Renal pelvis (tissue), 12 donors: ENCODE measurements at places on chromosomes 12 and 14. TPM values are rescaled to one million over a fixed set of nuclear protein-coding genes. Genes with fewer than 3 reads are reported as not detected.
A peak's percentile ranks its signal among the peaks of the same experiment; 100 is the strongest.

Gene KRT6C
- polyA plus RNA-seq, result not detected

Gene TAS2R9
- polyA plus RNA-seq, result not detected

Gene VRTN
- polyA plus RNA-seq, result 0.06 TPM

Gene FLRT2
- 204 TPM for polyA plus RNA-seq

Gene LBHD2
- not detected for polyA plus RNA-seq

Gene AKAP3
- polyA plus RNA-seq, result 3.8 TPM

DNA sequence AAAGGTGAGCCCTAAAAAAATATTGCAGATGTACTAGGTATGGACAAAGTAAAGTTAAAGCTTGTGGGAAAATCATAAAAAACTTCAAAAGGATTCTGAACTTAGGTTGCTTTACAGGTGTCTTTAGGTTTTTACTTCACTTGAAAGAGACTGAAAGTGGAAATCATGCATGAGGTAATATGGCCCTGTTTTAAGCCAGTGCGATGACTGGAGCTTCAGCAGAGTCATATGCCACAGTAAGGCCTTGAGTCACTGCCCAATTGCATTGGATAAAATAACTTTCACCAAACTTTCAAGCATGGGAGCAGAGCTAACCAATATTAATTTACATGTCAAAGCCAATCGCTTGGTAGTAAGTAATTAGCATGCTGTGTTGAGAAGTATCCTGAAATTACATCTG, 63.9 kb upstream of the TMEM260 start:
- no peak for DNase-seq

- no peak for DNase-seq
Measured at GRCh38 chr14:35355981-35356841, 48.3 kb downstream of the NFKBIA start.

DNA sequence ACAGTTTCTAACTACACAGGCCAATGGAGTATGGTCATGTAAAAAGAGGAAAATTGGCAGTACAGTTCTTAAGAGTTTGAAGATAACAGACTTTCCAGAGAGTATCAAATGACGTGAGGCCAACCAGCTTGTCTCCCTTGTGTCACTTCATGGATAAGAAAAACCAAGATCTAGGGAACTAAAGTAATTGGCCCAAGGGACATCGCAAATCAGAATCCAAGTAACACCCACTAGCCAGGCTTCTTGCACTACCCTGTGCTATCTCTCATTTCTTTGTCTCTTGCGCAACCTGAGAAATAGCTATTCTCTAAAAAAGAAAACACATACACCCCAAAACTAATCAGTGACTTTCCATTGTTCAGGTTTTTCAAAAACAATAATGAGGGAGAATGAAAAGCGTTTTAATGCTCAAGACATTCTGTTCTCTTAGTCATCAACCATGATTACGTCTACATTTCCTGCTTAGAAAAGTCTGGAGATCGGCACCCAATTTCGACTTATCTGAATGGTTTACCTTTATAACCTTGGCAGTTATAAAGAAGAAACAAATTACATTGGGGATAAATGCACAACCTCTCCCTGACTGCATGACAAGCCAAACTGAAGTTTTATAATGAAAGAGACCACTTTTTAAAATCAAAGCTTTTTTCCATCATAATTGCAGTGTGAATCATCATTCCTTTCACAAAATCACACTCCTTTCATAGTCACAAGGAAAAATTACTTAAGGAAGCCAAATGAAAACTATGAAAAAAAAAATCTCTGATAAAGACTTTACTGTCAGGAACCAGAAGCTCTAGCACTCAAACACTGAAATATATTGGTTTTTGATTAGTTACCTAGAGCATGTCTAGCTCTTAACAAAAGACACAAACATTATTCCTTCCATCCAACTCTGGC, 42.1 kb downstream of the TMTC1 start:
- no peak for DNase-seq

GRCh38 chr14:102694530-102695166, 82.6 kb upstream of the TRAF3 start:
- DNase-seq, result peak; percentile 77

GRCh38 chr12:96425951-96426350, 25.7 kb upstream of the CDK17 start:
- DNase-seq, result no peak

GRCh38 chr14:89926694-89927093, 27.8 kb downstream of the EFCAB11 start:
- no peak for DNase-seq

- DNase-seq, result no peak
Measured at GRCh38 chr12:56333197-56333678, 562 bp downstream of the PAN2 start.

DNA sequence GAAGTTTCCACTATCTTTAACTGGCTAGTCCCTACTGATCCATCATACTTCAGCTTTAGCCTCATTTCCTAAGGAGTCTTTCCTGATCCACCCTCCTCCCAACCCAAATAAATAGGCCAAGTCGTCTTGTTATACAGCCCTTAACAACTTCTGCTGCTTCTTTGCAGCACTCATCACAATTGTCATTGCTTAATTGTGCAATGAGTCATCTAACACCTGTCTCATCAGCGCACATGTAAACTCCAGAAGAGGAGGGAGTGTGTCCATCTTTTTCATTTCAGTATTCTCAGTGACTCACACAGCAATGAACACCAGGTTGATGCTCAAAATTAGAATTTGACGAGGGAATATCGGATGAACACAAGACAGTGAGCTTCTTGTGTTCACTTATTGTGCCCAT, 87.3 kb downstream of the SUDS3 start:
- DNase-seq, result no peak

DNA sequence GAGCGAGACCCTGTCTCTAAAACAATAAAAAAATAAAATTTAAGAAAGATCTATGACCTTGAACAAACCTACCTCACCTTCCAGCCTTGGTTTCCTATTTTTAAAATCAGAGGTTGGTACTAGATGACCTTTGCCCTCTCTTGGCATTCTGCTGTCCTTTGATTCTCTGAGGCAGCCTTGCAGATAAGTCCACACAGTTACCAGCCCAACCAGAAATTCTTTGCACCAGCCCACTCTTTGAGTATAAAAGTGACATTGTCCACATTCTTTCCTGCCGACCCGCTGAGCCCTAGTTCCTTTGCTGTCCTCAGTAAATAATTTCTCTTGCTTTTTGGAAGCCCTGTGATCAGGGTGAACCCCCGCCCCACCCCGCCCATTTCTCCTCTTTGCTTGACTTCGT, 150.4 kb downstream of the PHETA1 start:
- no peak for DNase-seq

DNA sequence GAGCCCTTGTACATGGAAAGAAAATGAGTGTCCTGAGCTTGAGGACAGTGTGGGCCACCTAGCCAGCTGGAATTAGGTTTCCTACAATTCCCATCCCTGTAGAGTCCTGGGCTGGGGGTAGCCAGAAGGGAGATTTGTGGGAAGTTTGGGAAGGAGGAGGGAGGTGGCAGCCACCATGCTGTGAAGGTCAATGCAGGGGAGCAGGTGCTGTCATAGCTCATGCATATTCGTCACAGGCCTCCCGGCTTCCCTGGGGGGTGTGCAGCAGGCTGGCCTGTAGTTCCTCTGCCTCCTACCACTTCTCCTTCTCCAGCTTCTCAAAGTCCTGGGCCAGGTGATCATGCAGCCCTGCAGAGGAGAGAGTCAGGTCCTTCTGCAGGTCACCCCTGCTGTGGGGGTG, 121.3 kb downstream of the TBX3 start:
- DNase-seq, result no peak
